Heart left ventricle (tissue), 16 donors: ENCODE measurements at places on chromosomes 11 and 22. TPM values are rescaled to one million over a fixed set of nuclear protein-coding genes. Genes with fewer than 3 reads are reported as not detected.

DNA sequence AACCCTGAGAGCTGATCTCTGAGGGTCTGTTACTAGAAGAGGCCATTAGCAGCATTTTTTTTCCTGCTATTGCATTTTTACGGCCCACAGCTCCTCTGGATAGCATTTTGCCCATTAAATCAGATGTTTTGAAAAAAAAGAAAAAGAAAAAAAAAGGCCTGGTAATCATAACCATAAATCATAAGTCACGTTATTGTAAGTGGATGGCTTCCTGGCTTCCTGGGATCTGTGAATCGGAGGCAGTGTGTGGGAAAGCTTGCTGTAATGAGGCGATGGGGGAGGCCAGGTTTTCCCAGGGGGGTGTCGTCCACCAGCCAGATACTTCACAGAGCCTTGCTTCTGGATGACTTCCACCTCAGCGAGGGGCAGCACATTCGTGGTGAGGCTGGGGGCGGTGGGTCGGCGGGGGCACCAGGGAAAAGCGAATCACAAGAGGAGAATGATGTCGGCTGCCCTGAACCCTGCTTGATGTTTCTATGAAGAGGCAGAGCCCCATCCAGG lies 106.5 kb upstream of the SYT13 start:
- DNase-seq: no peak

- DNase-seq: no peak
Measured at GRCh38 chr11:612201-612960, 3.4 kb downstream of the IRF7 start.

OR5P2 gene
- not detected for total RNA-seq

KCNQ1 gene
- 39.4 TPM for total RNA-seq

GRCh38 chr22:29400576-29400975 lies 12.2 kb upstream of the AP1B1 start:
- DNase-seq: no peak

DNA sequence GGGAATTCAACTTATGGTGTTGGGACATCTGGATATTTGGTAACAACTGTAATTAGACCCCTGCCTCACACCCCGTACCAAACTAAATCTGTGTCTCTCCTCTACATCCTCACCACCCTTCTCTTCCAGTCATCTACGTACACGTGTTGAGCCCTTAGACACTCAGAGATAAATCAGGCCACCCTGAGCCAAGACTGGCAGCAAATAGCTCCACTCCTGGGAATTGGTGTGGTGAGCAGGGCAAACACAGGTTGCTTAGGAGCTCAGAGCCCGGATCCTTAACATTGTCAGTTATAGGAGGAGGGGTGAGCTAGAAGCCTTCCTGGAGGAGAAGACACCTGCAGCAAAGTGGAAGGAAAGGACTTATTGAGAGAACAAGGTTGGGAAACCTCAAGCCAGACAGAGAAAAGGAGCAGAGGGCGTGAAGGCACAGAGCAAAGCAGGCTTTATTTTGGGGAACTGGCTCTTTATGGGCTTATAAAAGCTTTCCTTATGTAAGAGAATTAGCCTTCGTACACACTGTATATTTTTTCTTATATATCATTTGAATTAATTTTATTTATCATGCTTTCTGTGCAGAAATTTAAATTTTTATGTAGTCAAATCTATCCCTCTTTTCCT lies 36.9 kb upstream of the KLHL35 start:
- DNase-seq: no peak

GRCh38 chr11:116342148-116342547 lies 430.6 kb downstream of the BUD13 start:
- no peak for DNase-seq

DNA sequence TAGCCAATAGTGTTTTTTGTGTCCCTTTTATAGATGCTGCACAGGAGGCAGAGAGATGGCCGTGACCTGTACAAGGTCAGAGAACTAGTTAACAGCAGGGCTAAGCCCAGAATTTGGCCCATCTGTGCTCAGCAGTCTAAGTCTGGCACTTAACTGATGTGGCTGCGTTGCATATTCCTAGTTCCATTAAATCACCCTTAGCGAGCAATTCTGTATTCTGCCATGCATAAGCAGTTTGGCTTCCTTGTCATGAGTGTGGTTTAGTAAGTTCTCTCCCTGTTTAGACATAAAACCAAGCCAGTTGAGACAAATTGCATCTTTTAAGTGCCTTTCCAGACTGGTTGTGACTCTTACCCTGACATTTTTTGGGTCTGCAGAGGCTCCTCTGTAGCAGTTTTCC lies 230.6 kb upstream of the TENM4 start:
- no peak for DNase-seq

DNA sequence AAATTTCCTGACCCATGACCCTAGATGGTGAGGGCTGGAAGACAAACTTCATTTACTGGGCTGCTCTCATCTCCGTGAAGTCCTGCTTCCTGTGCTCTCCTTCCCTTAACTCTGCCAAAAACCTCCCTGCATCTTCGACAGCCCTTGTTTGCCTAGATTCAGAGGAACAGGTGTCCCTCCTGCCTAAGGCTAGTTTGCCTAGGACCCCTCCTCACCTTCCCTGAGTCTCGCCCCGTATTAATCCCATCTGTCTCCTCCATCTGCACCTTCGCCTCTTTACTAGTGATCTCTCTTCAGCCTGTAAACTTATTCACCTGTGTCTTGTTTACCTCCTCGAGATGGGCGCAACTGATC lies 33.1 kb downstream of the EIF3F start:
- DNase-seq: no peak

IGLL5 gene
- total RNA-seq: 0.78 TPM

DNA sequence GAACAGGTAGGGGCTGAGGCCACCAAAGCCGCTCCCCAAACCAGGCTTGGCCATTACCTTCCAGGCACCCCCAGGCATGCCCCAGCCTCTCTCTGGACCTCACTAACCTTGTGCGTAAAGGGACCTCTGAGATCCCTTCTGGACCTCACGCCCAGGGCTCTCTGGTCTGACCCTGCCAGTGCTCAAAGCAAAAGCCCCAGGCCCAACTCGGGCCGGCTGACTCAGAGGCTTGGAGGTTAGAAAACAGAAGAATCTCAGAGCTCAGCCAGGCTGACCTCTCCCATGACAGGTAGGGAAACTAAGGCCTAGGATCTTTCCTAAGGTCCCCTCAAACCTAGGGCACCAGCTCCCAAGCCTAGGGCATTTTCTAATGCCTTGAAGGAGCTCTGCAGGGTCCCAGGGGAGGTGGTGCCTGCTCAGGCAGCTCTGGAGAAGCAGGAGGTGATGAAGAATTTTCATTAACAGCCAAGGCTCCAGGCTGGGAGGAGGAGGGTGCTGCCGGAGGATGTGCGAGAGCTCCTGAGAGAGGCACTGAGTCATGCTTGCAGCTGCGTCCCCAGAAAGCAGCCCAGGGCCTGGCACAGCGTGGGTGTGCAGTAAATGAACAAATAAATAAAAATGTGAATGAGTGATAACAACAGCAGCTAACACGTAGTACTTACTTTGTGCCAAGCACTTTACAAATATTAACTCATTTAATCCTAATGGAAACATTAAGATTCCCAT lies 25.6 kb downstream of the ARRB1 start:
- peak; percentile 52 for DNase-seq

DNA sequence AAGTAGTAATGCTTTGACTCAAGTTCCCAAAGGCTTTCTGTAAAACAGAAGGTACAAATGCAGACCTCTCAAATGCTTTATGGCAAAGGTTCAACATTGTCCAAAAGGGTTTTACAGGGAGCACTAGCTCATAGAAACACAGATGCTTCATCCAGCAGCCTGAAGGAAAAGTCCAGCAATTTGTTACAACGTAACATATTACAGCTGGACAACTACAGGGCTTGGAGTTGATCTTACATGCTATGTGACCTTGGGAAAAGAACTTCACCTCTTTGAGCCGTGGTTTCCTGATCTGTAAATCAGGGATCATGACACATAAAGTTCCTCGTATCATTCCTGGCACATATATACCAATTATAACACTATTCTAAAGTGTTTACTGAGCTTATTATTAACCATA lies 84.9 kb downstream of the DDIAS start:
- DNase-seq: no peak

- DNase-seq: no peak
Measured at GRCh38 chr11:130523166-130523565, 74.7 kb downstream of the ADAMTS15 start.

GRCh38 chr11:101090679-101091270 lies 38.8 kb downstream of the PGR start:
- no peak for DNase-seq

DNA sequence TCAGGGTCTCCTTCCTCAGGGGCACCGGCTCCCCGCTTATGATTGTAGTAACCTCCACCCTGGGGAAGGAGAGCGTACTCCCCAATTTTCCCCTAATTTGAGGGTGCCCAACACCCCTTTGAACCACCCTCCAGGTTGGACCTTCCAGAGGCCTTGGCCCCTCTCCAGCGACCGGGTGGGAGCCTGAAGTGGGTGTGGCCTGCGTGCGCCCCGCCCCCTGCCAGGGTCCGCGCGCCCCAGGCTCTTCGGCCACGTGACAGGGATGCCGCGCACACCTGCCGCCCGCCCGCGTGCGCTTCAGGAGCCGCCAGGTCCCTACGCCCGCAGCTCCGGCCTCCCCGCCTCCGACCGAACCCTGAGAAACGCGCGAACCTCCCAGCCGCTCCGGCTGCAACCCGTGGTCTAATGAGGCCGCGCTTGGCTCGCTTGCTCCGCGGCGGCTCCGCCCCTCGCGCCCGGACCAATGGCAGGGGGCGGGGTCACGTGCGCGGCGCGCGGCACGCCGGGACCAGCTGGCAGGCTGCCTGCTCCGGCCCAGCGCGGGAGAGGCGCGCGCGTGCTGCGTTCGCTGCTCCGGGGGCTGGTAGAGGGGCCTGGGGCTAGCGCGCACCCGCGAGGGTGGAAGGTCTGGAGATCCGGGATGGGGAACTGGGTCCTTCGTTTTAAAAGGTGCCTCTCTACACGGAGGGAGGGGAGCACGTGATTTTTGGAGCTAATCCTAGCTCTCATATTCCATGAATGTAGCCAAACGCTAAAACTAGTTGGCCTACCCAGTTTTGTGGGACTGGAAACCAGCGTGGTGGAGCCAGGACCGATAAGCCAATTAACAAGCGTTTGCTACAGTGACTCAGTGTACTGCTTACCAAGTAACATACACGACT lies at the start of gene FOXRED2:
Gene FOXRED2, minus strand, starts transcription at position 404 of the 881 bp plus-strand sequence. CDS start 618 bp downstream, outside the sequence.
- DNase-seq: peak; percentile 91

- DNase-seq: no peak
Measured at GRCh38 chr11:8382436-8383053, 118.9 kb upstream of the LMO1 start.

DNA sequence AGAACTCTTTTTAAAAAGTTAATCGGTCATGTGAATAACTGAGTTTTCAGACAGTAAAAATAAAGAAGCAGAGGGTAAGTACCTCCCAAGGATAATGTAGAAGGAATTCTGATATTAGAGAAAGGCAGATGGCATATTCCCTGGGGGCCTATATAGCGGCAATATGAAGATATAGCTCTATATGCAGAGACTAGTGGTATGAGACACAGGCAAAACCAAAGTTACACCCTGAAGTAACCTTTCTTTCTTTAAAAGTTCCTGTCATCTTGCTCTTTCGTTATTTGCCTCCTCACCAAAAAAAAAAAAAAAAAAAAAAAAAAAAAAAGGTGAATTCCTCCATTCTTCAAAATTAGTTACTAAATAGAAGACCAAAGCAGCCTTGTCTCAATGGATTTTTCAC lies 76.2 kb upstream of the ARHGAP32 start:
- DNase-seq: no peak

DNA sequence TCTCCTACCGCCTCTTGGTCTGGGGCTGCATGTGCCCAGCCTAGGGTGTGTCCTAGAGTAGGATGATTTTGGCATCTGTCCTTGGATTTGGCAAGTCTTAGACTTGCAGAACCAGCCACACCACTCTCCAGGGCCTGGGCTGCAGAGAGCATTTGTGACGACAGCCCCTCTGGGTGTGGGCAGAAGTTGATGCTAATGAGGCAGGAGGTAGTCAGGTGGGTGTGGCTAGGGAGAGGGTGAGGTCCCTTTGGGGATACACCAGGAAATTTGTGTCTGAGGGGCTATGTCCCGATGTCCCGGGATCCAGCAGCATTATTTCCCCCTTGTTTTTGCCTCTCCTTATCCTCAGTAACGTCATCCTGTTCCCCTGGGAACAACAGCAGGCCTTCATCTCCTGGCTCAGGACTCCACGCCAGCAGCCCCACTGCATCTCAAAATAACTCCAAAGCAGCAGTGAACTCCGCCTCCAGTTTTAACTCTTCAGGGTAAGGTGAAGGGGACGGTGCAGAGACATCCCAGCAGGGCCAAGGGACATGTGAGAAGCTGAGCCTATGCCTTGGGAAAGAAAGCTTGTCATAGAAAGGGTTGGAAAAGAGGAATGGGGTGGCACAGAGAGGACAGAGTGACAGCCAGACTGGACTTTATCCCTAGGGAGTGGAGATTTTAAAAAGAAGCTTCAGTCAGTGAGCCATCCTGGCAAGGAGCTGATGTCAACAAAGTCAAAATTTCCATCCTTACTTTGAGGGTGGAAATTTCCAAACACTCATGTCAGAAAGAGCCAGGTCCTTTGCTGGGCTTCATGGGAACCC lies 8.0 kb upstream of the TLCD5 start:
- DNase-seq: peak; percentile 75

SAA4 gene
- total RNA-seq: not detected

DNA sequence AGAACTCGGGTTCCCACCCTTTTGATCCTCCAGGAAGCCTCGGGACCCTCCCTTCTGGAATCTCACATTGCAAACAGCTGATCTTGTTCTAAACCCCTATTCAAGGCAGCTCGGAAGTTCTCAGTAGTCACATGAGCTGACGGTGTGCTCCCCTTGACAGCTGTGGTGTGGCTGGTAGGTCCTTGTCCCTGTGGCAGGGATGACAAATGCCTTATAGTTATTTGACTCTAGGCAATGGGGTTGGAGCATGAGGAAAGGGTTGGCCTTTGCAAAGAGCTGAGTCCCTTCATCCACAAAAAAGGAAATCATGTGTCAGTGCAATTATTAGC lies 23.6 kb downstream of the EIF4G2 start:
- no peak for DNase-seq

- peak; percentile 40 for DNase-seq
Measured at GRCh38 chr11:119366690-119367620, 14.5 kb downstream of the USP2 start.
